HCEC 1CT (cell line): ENCODE measurements at places on chromosomes 11 and 22.
A peak's percentile ranks its signal among the peaks of the same experiment; 100 is the strongest.

DNA sequence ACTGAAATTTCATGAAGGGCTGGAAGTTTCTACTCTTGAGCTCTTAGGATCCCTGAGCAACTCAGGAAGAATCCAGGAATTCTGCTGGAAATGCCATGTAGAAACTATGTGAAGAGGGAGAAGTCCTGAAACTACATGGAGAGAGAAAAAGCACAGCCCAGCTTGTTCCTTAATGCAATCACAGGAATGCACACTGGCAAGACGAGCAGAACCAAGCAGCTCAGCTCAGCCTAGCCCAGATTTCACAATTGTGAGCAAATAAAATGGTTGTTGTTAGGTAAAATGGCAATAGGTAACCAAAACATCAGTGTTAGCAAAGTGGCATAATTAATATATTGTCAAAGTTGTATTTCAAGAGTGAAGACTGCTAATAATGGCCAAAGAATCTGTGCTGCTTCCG is 28.1 kb downstream of the ZNF214 start:
- DNase-seq, result peak; percentile 40

DNA sequence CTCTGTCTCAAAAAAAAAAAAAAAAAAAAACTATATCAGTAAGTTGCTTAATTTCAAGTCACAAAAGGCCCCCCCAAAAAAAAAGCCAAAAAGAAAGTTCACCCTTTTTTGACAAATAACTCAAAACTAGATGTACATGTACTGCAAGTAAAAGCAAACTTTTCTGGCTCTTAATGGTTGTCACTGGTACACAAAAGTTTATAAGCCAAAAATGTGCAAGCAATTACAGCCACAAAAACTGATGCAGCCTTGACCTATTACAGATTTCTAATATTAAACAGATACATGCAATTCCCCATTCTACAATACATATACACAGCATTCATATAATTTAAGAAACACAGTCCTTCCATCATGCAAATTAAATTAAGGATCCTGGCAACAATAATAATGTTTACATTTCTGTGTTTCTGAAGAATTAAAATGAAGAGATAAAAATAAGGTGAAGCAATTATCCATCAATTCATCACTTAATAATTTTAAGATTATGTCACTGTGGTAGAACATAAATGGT is 18.6 kb downstream of the PICALM start:
- DNase-seq, result no peak

DNA sequence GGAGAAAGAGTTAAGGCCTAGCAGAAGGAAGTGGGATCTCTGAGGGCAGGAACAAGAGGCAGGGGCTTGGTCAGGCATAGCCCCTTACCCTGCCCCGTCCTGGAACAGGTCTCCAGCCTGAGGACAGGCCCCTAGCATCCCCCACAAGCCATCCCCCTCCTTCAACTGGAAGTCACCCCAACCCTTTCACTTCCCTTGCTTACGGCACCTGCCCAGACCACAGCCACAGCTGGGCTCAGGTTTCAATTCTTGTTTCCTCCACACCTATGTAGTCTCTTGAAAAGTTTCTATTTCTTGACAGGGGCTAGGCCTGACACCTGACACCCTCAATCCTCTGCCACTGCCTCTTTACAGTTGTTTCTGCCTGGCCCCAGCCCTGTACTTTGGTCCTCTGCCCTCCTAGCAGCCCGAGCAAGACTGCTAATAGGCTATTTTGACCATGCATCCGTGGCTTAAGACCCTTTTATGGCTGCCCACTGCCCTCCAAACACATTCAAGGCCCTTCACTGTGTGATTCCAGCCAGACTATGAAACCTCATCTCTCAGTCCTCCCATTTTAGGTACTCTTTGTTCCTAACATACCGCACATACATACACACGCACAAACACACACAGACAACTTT is 10.9 kb upstream of the FCHSD2 start:
- no peak for DNase-seq

DNA sequence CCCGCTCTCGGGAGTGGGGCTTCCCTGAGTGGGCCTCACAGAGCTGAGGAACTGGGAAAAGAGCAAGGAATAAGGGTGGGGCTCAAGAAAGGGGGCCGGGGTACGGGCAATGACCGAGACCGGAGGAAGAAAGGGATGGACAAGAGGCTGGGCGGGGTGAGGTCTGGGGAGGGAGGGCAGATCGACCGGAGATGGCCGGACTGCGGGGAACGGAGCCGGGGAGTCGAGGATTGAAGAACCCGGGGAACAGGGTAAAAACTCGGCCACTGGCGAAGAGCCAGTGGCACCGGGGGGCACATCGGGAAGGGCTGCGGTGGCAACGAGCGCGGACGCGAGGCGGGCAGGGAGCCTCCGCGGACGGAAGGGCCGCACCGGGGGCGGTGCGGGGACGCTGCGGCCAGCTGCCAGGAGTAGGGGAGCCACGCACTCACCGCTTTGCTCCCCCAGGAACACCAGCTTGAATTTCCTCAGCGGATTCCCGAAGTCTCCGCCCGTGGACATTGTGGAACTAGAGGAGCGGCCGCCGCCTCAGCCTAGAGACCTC is 667 bp downstream of the RAB6A start:
- peak; percentile 36 for DNase-seq

DNA sequence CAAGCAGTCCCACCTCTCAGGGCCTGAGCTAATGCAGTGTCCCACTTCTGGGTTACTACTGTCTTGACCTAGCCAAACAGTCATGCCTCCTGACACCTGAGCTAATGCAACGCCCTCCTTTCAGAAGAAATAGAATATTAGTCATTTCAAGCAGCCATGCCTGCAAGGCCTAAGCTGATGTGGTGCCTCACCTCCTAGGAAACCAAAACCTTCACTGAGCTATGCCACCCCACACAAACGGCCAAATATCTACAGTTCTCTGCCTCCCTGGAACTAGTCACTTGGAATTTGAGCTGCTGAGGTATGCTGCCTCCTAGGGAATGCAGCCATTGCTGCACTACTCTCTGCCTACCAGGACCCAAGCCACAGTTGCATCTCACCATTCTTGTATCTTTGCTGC is 8.3 kb upstream of the MS4A6E start:
- DNase-seq, result no peak

- no peak for DNase-seq
Measured at GRCh38 chr11:47160753-47161133, 15.9 kb downstream of the ARFGAP2 start.

GRCh38 chr22:23076896-23077572 is 6.7 kb downstream of the GNAZ start:
- DNase-seq, result no peak

DNA sequence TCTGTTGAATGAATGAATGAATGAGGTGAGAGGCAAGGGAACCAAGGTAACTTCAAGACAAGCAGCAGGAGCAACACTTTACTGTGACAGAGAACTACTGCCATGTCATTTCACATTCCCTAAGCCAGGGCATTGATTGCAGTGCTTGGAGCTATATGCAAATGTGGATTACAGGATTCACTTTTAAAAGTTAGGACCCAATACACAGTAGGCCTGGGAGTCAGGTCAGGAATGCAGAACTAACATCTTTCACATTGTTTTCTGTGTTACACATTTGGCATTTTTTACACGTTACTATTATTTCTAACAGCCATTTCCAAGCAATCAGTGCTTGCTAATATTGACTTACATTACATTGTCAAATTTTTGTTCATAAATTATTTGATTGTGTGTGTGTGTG is 26.2 kb upstream of the ME3 start:
- DNase-seq, result no peak

DNA sequence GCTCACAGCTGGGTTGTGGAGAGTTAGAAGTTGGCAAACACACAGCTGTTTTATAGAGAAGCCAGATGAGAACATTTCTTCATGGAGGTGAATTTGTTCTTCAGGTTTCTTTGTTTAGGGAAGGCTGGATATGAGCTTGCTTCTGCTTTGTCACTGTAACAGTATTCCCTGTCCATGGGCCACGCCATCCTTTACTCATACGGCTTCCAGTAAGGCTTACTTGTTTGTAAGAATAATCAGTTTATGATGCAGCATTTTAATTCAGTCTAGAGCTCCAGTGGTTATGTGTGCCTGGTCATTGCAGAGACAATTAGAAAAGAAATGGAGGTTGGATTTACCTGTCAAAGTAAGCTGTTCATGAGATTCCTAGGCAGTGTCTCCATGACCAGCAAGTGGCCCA is 131.8 kb downstream of the TRIM44 start:
- no peak for DNase-seq

- DNase-seq, result no peak
Measured at GRCh38 chr11:80255021-80255420, 814.2 kb upstream of the TENM4 start.

GRCh38 chr11:78660471-78660870 is 85.8 kb upstream of the NARS2 start:
- DNase-seq, result no peak
